ENCODE measurements at places on chromosomes 1 and 21.

- no peak for DNase-seq
Observed at GRCh38 chr1:87182611-87183010, 146.1 kb upstream of the LMO4 start.

DNA sequence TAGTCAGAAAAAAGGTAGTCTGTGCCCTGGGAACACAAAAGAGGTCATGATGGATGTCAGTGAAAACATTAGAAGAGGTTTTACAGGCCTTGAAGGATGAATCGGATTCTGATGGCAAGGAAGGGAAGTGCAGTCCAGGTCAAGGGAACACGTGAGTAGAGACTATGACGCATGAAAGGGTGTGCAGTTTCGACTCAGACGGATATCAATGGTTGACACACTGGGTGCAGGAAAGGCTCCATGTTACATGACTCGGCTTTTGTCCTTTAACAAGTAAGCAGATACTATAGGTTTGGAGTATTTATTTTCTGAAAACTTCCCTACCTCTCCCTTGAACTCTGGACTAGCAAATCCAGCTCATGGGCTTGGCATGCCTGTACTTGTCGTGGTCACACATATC is 55.3 kb downstream of the SEC16B start:
- DNase-seq: no peak

DNA sequence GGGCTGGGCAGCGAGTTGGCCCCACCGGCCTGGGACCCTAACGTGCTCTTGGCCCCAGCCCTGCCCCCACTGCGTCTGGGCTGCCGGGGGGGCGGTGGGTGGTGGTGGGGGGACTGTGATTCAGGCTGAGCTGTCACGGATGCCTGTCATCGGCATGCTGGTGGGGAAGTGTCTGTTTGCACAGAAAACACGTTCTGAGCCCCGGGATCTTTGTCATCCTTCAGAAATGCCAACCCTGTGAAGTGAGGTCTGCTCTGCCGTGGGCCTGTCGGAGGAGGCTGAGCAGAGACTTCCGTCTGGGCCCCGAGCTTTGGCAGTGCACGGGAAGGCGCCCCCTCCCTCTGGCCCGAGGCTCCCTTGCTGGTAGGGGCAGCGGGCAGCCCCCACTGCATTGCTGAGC is 24.3 kb upstream of the PLCH2 start:
- no peak for DNase-seq

DNA sequence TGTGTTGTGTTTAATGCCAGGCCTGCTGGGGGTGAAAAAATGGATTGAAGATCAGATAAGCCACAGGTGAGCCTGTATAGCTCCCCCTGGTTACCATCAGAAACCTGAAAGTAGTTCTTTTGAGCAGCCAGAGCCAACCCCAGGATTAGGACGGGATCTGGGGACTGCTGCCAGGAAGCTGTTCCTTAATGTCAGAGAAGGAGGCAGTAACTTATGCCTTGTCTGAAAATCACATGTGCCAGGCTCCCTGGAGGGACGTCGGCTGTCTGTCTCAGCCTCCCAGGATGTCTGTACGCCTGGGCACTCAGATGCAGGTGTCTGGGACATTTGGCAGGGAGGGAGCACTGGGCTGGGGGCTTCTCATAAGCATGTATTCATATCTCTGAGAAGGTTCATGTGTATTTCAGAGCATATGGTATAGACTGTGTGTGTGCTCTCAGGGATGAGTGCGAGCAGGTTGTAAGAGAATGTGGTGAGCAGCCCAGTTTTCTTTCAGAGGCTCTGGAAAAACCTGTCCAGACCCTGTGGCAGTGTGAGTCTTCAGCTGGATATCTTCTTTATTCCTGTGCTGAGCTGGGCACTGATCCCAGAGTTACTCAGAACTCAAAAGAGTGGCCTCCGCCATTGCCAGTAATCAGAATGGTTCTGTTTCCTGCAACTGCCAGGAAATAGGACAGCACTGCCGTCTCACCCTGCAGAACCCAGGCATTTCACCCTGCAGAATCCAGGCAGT is 2.8 kb downstream of the FAM43B start:
- no peak for DNase-seq

DNA sequence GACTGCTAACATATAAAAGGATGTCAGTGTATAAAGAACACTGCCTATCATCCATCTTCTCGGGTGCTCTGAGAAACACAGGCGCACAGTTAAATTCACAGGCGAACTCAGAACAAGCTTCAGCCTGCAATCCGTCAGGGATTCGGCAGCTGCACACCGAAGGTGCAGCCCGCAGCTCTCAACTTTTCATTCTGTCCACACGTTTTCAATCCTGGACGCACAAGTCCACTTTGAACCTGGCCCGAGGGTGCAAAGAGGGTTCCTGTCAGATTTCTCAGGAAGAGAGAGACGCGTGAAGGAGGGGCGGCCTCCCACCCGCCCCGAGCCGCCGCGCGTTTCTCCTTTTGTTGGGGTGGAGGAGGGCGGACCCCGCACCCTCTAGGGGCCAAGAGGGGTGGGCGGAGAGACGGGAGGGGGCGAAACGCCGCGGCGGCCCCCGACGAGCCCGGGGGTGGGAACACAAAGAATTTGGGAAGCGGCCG is 724 bp downstream of the DOCK7 start:
- peak; percentile 25 for DNase-seq

DNA sequence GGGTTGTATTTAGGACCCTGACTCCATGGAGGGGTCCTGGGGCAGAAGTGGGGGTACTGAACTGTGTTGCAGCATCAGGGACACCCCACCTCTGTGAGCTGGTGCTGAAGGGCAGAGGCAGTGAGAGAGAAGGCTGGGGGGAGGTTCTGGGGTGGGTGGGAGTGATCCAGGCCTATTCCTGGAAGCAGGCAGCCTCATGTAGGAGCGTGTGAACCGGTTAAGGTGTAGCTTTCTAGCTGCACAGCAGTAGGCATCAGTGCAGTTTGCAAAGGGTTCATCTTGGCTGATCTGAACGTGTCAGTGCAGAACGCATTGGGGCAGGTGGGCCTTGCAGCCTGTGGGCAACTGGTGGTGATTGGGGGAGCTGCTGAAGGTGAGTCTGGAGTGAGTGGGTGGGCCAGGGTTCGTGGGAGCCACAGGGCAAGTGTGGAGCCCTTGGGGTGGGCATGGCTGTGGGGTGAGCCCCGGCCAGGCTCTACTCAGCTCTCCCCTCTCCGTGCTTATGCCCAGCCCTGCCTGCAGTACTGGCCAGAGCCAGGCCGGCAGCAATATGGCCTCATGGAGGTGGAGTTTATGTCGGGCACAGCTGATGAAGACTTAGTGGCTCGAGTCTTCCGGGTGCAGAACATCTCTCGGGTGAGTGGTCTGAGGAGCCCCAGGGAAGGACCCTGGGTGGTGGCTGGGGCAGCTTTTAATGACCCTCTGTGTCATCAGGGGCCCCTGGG is 86.7 kb downstream of the PTPRU start:
- no peak for DNase-seq

DNA sequence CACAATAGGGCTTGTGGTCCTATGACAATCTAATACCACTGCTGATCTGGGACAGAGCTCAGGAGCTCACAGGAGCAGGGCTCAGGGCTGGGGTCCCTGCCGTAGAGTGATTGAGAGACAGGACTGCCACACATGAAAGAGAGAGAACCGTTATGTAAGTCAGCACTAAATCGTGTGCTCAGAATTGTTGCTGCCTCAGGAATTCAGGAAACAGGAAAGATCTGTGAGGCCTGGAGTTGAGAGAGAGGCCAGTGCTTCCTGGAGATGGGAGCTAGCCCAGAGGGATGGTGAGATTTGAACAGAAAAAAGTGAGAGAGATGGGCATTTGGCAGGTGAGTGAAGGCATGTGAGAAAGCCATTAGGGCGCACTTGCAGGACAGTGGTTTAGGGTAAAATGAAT is 17.5 kb upstream of the ACBD6 start:
- no peak for DNase-seq

DNA sequence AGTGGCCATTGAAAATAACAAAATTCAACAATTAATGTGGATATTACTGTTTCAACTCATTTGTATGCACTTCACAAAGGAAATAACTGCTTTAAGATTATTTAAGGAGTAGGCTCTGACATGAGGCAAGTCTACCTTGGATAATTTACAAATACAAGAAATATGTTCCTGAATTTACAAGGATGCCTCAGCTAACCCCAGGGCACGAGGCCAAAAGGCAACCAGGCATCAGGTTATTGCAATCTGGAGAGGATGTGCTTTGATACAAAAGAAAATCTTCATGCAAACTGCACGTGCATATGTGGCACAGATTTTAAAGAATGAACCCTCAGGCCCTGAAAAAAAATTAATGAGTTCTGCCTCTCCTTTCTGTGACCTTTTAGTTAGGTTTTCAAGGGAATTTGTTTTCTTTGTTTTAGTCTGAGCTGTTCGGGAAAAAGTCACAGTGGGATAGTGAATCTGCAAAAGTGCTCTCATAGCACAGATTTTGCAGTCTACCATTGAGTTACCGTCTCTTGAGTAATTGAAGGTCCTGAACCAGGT is 1304.2 kb upstream of the ADGRL4 start:
- DNase-seq: no peak

- no peak for DNase-seq
Observed at GRCh38 chr1:52233463-52233862, 91.6 kb downstream of the ZFYVE9 start.

- DNase-seq: no peak
Observed at GRCh38 chr1:63983391-63984256, 209.8 kb downstream of the ROR1 start.

DNA sequence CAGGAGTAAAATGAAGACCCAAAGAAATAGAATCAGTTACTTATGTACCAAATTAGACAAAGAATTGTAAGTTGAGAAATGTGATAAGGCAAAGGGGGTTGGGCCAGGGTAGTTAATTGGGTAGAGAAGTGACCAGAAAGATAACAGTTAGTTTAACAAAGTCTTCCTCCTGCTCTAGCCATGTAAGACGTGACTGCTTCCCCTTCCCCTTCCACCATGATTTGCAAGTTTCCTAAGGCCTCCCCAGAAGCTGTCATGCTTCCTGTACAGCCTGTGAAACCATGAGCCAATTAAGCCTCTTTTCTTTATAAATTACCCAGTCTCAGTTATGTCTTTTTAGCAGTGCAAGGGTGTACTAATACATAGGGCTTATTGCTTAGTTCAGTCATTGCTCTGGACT is 142.0 kb upstream of the PDE4B start:
- DNase-seq: no peak

DNA sequence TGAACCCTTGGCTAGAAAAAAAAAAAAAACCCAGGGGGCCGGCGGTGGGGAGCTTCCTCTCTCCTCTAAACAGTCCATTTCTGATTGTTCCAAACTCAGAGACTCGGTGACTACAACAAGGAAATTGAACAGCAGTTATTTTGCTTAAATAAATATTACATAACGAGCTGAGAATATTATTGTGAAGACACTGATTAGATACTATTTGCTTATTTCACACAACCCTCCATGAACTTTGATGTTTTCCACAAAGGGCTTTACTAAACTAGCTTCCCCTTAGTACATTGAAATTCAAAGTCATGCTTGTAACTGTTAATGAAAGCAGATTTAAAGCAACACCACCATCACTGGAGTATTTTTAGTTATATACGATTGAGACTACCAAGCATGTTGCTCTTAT is at the start of gene CFHR5:
Gene CFHR5, plus strand, starts transcription at position 279 of the 400 bp plus-strand sequence. Its CDS starts 109 bp downstream, at position 388.
- DNase-seq: no peak

DNA sequence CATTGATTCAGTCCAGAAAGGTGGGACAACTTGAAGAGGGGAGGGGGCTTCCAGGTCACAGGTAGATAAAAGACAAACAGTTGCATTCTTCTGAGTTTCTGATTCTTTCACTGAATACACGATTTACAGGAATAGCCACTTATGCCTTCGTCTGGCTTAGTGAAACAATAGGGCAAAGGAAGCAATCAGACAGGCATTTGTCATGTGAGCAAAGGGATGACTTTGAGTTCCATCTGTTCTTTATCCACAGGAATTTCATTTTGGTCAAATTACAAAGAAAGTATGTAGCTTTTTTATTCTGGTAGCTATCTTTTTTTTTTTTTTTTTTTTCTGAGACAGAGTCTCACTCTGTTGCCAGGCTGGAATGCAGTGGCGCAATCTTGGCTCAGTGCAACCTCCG is 202.5 kb downstream of the TTLL7 start:
- no peak for DNase-seq

DNA sequence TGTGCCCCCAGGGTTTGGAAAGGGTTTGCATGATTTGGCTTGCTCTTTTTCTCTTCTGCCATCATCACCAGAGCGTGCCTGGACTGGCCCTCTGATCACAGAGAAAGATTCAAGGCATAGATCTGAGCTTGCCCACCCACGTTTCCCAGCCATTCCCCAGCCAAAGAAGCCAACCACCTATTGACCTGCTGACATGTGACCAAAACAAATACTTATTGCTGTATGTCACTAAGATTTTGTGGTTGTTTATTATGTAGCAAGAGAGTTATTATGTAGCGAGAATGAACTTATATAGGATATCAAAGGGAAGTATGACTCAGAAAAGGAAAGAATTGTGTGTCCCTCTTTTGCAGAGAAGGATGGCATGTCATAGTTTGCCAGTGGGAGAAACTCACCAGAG is 59.9 kb downstream of the UBE2U start:
- no peak for DNase-seq

- no peak for DNase-seq
Observed at GRCh38 chr1:70542856-70543255, 131.8 kb downstream of the CTH start.

- DNase-seq: no peak
Observed at GRCh38 chr1:96416111-96416595, 305.4 kb upstream of the PTBP2 start.

Data from GM19239 (cell line).